ENCODE measurements at places on chromosomes 7 and 10.

GRCh38 chr10:21604651-21605050, 70.6 kb downstream of the MLLT10 start:
- DNase-seq = no peak

GRCh38 chr10:43222210-43222720, 44.6 kb downstream of the RASGEF1A start:
- no peak for DNase-seq

- no peak for DNase-seq
Observed at GRCh38 chr7:101953248-101953819, 135.9 kb downstream of the CUX1 start.

- DNase-seq = no peak
Observed at GRCh38 chr10:120854388-120854787, 3.2 kb downstream of the WDR11 start.

GRCh38 chr10:68727146-68727545, 6.1 kb downstream of the CCAR1 start:
- no peak for DNase-seq

- DNase-seq = no peak
Observed at GRCh38 chr10:112471878-112472487, 25.0 kb downstream of the VTI1A start.

DNA sequence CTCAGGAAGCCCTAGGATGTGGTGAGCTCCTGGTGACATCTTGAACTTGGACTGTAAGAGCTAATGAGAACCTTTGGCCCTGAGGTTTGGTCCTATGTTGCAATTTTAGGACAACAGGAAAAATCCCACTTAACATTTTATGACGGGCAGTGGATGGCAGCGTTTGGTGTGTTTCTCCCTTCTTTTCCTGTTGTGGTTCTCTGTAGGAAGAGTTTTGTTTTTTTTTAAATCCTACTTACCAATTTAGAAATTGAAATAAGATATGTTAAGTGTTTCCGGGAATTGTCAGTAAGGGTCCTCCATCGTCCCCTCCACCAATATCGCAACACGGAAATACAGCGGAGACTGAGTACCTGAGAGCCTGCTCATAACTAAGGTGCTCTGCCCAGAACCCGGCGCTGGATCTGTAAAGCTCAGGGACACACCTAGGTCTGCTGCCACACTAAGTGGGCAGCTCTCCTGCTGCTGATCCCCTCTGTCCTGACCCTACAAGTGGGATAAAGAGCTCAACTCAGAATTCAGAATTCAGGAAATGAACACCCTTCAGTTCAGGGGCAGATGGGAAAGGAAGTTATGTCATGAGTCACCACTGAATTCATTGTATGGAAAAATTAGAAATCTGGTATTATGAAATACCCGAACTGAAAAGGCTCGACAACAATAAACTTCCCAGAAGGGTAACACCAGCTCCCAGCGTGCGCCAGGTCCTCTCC, 9.1 kb upstream of the PROSER2 start:
- no peak for DNase-seq

GRCh38 chr7:66748791-66749190, 8.3 kb downstream of the RABGEF1 start:
- DNase-seq = no peak

- no peak for DNase-seq
Observed at GRCh38 chr10:49287689-49288340, 11.2 kb upstream of the C10orf71 start.

GRCh38 chr7:141201145-141201885, 127.5 kb downstream of the TMEM178B start:
- no peak for DNase-seq

GRCh38 chr10:124946945-124947344, 5.0 kb downstream of the ZRANB1 start:
- no peak for DNase-seq

DNA sequence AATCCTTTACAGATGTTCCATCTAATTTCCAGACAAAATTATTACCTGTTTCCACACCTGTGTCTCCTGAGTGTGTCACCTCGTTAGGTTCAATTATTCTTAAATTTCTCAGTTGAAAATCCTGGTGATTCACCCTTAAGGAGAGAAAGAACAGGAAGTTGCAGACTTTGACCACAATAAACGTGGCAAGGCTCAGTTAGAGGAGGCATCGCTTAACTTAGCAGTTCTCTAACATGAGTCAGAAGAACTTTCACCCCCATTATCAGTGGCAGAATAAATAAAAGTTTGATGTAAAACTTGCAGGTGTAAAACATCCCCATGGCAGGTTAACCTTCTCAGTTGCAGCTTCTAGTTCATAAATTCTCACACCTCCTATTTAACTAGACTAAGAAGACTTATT, 8.3 kb downstream of the XPNPEP1 start:
- DNase-seq = no peak

- DNase-seq = no peak
Observed at GRCh38 chr10:86598151-86598550, 56.2 kb upstream of the OPN4 start.

DNA sequence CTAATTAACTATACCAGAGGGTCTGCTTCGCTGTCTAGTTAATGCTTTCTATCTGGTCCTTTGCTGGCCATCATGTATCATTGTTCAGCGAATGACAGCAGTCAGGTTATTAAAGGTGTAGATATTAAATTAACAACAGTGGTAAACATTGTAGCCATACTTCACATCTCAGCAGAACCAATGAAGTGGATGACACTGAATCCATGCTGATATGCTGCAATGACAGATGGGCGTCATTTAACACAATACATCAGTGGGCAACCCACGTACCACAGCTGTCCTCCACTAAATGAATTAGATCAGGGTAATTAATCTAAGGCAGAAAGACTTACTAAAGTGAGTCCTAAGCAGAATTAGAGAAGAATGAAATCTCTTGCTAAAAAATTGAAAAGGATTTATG, 767.2 kb downstream of the NXPH1 start:
- no peak for DNase-seq

GRCh38 chr10:124072106-124072505, 21.3 kb downstream of the CHST15 start:
- DNase-seq = no peak

- no peak for DNase-seq
Observed at GRCh38 chr7:39594988-39595620, 28.3 kb upstream of the RALA start.

GRCh38 chr10:3426190-3426845, 253.7 kb upstream of the PITRM1 start:
- no peak for DNase-seq

- no peak for DNase-seq
Observed at GRCh38 chr10:23702977-23703414, 264.1 kb downstream of the OTUD1 start.

GRCh38 chr7:103964269-103964668, 25.2 kb downstream of the RELN start:
- DNase-seq = no peak

- no peak for DNase-seq
Observed at GRCh38 chr10:132308587-132309470, 1.1 kb upstream of the STK32C start.

DNA sequence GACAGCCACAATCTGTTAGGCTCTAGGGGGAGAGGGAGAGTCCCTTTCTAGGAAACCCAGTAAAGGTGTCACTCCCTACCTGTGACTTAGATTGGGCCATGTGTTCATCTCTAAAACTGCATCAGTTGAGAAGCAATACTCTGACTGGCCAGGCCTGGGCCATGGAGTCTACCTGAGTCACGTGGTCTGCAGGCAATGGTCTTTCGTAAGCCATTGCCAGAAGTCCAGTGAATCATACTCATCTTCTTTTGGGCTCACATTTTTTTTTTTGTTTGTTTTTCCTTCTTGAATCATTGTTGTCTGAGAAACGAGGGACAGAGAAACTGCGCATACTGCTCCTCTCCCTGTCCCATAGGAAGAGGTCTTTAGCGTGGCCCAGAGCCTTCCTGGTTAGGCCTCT, 215.6 kb downstream of the CCSER2 start:
- no peak for DNase-seq

DNA sequence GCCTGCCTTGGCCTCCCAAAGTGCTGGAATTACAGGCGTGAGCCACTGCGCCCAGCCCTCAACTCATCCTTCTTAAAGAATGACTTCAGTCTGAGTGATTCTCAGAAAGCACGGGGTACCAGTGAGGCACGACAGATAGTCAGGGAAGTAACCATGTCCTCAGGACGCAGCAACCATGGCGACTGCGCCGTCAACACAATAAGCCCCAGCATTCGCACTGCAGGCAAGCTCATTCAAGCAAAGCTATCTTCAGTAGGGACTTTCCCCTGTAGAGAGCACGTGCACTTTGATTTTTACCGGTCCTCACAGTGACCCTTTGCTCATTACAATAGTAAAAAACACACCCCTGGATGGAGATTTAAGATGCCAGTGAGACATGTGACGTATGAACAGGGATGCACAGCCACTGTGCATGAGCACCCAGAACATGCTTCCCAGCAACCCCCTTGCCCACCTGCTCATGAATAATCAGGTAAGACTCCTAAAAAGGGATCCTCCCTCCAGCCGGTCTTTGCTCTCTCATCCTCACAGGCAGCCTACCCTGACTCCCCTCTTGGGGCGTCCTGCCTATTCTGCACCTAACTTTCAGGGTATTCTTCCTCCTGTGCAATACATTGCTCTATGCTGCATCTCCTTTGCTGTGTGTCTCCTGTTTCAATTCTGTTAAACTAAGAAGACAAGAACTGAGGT, 9.1 kb downstream of the WDR86 start:
- no peak for DNase-seq

GRCh38 chr7:14303536-14303935, 314.1 kb upstream of the ETV1 start:
- DNase-seq = no peak

DNA sequence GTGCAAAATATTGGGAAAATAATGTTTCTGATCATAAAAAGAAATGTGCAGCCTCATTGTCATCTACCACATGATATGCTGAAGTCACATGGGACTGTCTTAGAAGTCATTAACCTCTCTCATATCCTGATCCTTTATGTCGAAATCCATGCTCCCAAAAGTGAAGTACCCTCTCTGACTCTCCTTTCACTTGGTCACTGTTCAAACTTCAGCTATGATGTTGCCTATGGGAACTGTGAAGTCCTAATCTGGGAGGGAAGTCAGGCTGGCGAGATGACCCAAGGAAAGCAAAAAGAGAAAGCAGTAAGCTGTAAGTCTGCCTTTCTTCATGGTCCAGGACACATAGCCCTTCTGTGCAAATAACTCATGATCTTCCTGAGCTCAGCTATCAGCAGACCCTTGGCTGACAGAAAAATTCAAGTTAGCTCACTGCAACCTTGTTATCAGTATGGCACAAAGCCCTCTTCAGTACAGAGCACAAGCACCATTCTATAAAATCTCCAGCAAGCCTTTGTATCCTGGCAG, 29.5 kb downstream of the WASL start:
- no peak for DNase-seq

- DNase-seq = no peak
Observed at GRCh38 chr7:17681965-17682364, 258.3 kb downstream of the SNX13 start.

DNA sequence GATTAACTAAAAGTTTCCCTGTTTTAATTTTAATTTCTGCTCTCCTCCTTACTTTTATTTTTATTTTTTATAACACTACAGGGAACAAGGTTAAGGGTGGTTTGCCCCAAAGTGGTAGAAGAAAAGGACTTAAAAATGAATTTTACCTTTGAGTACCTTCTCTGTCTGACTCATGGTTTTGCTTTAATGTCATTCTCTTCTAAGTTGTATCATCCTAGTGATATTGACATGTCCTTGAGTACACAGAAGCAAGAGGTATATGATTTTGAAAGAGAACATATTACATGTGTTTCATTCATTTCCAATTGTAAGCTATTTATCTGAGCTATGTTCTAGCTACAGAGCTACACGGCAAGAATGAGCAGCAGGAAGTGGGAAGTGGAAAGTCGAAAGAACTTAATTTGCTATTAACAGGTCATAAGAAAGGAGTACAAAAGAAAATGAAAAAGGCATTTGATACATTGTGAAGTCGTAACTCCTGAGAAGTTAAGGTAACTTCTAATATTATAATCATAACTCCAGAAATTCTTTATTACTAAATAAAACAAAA, 112.5 kb downstream of the SEMA3A start:
- DNase-seq = no peak

Data from RWPE2 (cell line).